Ovary (tissue), 10 donors: ENCODE measurements at places on chromosomes 2 and 18. TPM values are rescaled to one million over a fixed set of nuclear protein-coding genes. Genes with fewer than 3 reads are reported as not detected.
A peak's percentile ranks its signal among the peaks of the same experiment; 100 is the strongest.

GRCh38 chr2:216404010-216404618 lies 8.2 kb upstream of the SMARCAL1 start:
- no peak for DNase-seq

GRCh38 chr2:239048736-239049135 lies 200.9 kb downstream of the TWIST2 start:
- DNase-seq, result no peak

DNA sequence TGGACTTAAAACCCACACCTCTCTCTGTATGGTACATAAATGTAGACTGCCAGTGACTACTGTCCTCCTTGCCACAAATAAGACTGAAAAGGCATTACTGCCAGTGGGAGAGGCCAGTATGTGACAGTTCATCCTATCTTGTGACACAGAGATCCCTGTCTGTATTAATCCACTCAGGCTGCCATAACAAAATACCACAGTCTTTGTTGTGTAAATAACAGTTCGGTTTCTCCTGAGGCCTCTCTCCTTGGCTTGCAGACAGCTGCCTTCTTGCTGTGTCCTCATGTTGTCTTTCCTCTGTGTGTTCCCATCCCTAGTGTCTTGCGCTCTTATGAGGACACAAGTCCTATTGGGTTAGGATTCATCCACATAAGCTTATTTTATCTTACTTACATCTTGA lies 46.4 kb upstream of the IL1RL1 start:
- no peak for DNase-seq

GRCh38 chr2:186889101-186889879 lies 40.3 kb upstream of the ZSWIM2 start:
- no peak for DNase-seq

DNA sequence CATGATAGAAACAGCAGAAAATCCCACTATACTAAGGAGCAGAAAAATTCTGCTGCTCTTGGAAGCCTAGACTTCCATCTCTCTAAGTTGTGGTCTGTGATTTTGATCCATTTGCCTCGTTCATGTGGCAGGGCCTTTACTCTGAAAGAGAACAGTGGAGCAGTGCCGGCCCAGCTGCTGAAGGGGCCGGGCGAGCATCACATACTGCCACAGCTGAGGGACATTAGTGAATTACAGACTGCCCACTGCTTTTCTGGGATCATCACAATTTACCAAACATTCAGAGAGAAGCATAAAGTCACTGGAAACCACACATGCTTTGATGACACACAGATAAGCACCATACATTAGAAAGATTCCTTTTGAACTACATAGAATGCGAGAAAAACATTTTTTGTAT lies 217.0 kb upstream of the BOD1L2 start:
- DNase-seq, result no peak

GRCh38 chr18:22753130-22753831 lies 179.8 kb upstream of the RBBP8 start:
- DNase-seq, result no peak

DNA sequence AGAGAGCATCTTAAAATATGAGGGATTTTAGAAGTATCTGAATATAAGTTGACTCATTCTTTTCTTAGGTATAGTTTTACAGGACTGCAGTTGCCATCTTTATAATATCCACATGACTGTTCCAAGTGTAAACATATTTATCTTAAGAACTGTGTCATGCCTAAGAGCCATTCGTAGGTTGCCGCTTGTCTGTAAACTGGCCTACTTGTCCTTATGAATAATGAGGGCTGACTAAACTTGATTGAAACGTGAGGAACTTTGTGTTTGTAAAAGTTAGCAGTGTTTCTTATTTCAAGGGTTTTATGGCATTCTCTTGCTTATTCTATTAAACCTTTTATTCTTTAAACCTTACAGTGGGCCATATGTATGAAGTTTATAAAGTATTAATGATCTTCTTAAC lies 99.6 kb downstream of the MAP3K20 start:
- no peak for DNase-seq

DNA sequence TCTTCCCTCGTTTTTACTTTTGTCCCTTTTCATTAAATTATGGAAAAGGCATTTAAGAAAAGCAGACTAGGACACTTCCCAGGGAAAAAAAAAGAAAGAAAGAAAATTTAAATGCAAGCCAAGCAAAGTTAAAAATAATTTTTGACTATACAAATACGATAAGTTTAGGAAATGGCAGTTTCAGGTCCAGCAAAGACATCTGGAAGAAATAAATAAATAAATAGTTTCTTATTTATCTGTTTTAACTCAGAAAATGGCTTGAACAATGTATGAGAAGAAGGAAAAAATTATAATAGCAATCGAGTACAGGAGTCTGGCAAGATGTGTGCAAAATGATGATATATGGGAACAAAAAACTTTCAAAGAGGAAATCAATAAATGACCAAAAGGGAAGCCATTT lies 114.6 kb upstream of the NCKAP5 start:
- DNase-seq, result no peak

DNA sequence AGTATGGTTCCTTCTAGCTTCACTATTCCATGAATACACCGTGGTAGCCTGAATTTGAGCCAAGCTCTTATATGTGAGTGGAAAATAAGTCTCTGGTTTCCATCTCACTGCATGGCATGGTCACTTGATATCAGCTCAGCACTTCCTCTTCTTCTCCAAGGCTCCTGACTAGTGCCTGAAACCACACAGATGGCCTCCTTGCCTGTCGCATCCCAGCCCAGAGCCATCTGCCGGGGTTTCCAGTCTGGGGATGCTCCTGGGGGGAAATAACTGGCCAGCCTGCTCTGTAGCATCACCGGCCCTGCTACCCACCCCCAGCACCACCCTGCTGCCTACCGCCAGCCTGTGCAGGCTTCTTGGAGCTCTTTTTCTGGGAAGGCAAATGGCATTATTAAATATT lies 7.7 kb upstream of the MARCHF4 start:
- no peak for DNase-seq

GRCh38 chr2:235669983-235670962 lies 176.4 kb downstream of the AGAP1 start:
- peak; percentile 63 for DNase-seq

GRCh38 chr2:172087780-172088244 lies 2.5 kb downstream of the DLX1 start:
- DNase-seq, result no peak

GRCh38 chr18:79739440-79739778 lies 58.3 kb upstream of the KCNG2 start:
- no peak for DNase-seq

DNA sequence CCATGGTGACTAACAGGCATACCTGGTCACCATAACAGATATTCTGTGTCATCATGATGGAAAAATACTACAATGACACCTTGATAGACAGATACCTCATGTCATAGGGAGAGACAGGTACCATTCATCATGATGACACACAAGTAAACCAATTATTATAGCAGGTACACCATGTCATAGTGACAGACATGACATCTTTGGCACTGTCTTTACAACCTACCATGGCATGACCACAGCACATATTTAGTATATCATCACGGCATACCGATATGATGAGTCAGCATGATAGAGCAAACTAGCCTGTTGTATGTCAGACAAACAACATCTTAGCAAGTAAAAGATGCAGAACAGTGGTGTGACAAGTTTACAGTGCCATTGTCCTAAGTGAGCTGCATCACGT lies 101.3 kb upstream of the KLHL29 start:
- no peak for DNase-seq

- peak; percentile 38 for DNase-seq
Measured at GRCh38 chr2:46615986-46616485, 136.7 kb downstream of the TMEM247 start.

- no peak for DNase-seq
Measured at GRCh38 chr2:177338177-177338721, 54.3 kb upstream of the AGPS start.

GRCh38 chr2:124668161-124668560 lies 643.1 kb downstream of the CNTNAP5 start:
- no peak for DNase-seq

DNA sequence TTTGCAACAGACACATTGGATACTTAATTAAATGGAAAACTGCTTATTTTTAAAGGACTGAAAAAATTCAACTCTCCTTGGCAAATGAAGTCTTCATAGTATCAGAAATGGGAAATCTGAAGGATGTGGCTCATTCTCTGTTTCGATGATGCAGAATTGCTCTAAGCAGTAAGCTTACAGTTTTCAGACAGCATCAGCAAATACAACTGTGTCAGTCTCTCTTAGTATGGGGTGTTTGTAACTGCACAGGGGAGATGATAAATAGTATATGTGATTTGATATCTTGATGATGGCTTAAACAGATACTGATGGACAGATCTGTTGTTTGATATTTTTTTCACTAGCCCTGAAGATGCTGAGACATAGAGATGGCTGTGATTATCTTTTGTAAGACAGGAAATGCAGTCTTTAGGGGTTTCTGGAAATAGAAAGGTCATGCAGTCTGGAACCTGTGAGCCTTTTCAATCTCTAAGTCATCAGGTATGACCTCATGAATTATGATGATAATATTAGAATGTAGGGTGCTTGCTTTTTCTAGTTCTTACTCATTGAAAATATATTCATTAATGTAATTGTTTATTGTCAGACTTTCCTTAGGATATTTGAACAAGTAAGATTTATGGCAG lies 84.2 kb downstream of the SLC4A10 start:
- DNase-seq, result no peak

GRCh38 chr2:100745604-100746003 lies 74.3 kb upstream of the NPAS2 start:
- no peak for DNase-seq

DNA sequence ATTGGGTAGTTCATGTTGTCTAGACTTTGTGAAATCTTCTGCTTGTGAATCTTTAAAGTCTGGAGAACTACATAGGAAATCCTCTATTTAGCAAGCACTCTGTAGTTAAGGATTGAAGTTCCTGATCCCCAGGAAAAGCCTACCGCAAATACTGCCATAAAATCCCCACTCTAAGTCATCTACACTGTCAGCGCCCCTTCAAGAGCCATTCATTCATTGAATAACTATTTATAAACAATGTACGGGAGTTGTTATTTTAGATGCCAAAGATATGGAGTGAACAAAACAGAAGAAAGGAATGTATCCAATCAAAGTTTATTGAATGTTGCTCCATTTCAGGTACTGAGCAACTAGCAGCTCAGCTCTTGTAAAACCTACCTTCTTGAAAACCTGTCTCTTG lies 36.5 kb upstream of the SLC39A10 start:
- no peak for DNase-seq

DNA sequence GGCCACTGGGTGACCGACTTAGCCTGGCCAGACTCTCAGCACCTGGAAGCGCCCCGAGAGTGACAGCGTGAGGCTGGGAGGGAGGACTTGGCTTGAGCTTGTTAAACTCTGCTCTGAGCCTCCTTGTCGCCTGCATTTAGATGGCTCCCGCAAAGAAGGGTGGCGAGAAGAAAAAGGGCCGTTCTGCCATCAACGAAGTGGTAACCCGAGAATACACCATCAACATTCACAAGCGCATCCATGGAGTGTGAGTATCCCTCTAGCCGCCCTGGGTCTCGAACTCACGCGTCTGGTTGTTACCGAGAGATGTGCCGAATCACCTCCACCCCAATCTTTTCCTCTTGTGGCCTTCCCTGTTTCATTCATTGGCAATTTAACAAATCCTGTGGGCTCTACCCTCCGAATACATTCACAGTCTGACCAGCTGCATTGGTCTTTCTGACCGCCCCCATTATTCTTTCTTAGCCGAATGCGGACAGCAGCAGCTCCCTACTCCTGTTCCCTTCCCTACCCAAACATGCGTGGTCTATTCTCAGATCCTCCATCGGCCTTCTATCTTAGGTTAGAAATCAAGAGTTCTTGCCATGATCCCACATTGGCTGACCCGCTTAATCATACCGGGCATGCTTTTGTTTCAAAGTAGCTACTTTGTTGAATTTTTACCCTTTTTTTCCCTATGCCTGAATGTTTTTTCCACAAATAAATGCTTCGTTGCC lies 631 bp downstream of the RPL31 start:
- DNase-seq, result no peak

DNA sequence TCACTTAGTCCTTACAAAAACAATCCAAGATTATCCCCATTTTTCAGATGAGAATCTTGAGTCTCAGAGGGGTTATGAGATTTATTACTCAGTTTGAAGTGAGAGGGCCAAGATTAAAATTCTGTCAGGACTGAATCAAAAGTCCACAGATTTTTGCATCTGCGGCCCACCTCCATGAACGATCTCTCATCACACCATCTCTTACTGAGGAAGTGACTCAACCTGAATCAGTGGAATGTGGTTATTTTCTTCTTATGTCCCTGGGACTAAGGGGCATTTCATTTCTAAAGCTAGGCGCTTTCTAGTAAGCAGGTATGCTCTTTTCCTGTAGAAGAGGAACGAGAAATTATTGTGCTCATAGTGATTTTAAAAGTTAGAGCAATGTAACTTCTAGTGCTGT lies 360.3 kb upstream of the SPHKAP start:
- no peak for DNase-seq

The PCARE gene
- total RNA-seq, result 0.12 TPM

The TUBA3E gene
- total RNA-seq, result not detected

The APOB gene
- total RNA-seq, result 4.8 TPM

The SMYD1 gene
- total RNA-seq, result 0.10 TPM

The FBLN7 gene
- total RNA-seq, result 0.94 TPM

The CKAP2L gene
- total RNA-seq, result 0.11 TPM

The DSG4 gene
- total RNA-seq, result not detected

The OTOS gene
- not detected for total RNA-seq

The SEMA4C gene
- 47.2 TPM for total RNA-seq

The CYP27A1 gene
- total RNA-seq, result 31.7 TPM

The CCBE1 gene
- 41.2 TPM for total RNA-seq
